Breast epithelium (tissue), 4 donors: ENCODE measurements at places on chromosomes 1 and 21.
A peak's percentile ranks its signal among the peaks of the same experiment; 100 is the strongest.

DNA sequence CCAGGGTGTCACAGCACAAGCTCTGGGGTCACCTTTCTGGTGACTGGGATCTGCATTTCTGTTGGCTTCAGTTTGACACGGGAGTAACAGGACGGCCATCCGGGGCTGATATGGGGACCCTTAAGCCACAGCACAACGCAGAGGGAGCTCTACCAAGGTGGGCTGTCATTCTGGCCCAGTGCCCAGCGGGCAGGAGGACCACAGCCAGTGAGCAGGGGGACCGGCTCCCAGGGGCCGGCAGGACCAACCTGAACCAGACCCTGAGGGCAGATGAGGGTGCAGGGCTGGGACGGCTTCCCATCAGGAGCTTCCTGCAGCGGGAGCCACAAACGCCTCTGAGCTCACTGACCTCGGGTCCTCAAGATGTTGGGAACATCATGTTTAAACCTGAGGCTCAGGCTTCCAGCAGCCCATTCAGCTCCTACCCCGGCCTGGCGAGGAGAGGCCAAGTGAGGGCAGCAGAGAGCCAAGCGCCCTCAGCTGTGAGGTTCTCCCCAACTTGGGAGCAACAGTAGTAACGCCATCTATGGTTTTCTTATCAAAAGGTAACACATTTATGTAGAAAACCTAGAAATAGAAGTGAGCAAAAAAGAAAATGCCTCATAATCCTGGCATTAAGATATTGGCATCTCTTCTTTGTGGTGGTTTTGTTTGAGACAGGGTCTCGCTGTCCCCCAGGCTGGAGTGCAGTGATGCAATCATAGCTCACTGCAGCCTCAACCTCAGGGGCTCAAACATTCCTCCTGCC lies 26.8 kb downstream of the TMEM201 start:
- DNase-seq: no peak
- H3K27me3 ChIP-seq: no peaks in the 10 kb centered on the region
- H3K4me1 ChIP-seq: no peaks in the 10 kb centered on the region

GRCh38 chr1:25781130-25781433 lies 18.9 kb upstream of the SELENON start:
- H3K27ac ChIP-seq: peak overlapping the region; percentile 45
- H3K4me1 ChIP-seq: peaks cover 3% of the 10 kb centered on the region
- no peak overlapping the region for H3K4me3 ChIP-seq
- H3K27me3 ChIP-seq: no peaks in the 10 kb centered on the region
- no peaks in the 10 kb centered on the region for H3K36me3 ChIP-seq
- no peak for DNase-seq

DNA sequence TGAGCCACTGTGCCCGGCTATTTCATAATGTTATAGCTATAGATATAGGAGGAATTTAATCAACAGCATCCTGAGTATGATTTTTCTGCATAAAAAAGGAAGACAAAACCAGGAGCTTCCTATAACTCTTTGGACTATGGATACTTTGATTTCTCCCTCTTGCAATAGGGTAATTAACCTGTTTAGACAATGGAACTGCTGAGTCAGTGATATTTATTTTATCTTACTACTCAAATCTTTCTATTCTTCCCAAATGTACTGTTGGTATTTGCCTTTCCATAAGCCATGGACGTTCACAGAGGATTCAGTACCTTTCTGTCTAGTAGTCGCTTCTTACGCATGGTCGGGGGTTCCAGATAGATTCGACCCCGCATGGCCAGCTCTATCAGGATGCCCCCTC lies 33.6 kb downstream of the GOLPH3L start:
- no peaks in the 10 kb centered on the region for H3K4me1 ChIP-seq
- no peak overlapping the region for H3K27ac ChIP-seq
- no peak overlapping the region for H3K4me3 ChIP-seq
- no peak for DNase-seq

GRCh38 chr1:81834921-81835698 lies 34.4 kb downstream of the ADGRL2 start:
- no peak for DNase-seq
- no peaks in the 10 kb centered on the region for H3K27me3 ChIP-seq
- peaks cover 9% of the 10 kb centered on the region for H3K4me1 ChIP-seq
- no peaks in the 10 kb centered on the region for H3K36me3 ChIP-seq
- no peak overlapping the region for H3K4me3 ChIP-seq
